ENCODE measurements at places on chromosomes 7 and 10. TPM values are rescaled to one million over a fixed set of nuclear protein-coding genes. Genes with fewer than 3 reads are reported as not detected.

DNA sequence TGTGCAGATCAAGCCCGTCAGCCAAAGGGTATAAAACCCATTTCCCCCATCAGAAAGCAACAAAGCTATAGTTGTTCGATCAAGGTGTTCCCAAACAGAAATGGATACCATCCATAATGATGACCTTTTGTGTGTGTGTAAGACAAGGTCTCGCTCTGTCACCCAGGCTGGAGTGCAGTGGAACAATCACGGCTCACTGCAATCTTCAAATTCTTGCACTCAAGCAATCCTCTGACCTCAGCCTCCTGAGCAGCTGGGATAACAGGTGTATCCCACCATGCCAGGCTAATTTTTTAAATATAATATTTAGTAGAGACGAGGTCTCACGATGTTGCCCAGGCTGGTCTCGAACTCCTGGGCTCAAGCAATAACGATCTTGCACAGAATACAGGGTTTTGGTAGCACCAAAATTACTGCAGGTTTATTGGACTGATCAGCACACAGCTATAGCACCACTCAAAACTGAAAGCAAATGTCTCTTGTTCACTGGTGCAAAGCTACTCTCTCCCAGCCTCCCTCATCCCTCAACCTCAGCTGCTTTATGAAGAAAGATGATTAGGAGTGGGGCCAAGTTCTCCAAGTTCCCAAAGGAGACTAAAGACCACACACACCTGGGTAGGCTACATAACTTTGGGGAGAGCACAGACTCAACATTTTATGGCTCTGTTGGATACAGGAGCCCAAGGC is 80.5 kb downstream of the ABI1 start:
- no peak for DNase-seq

DNA sequence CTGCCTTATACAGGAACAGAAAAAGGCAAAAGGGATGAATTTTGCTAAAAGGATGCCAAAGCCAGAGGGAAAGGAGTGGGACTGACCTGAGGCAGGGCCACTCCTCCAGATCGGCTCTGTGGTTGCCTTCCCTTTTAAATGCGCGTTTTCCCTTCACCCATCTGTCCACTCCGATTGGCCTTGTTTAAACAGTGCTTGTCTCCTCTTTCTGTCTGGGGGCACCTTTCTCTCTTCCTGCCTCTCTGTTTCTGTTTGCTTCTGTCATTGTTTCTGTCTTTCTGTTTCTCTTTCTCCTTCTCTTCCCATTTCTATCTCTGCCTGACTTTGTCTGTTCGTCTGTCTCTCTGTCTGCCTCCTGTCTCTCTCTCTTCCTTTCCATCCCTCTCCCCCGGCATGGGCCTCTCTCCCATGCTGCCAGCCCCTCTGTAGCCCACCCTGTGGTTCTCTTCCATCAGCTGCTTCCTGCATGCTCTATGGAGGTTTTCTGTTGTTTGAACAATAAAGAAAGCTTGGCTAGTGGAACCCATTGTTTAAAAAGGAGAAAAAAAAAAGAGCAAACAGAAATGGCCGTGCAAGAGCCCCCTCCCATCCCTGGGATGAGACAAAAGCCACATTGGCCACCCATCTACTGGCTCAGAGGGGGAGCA is 29.5 kb upstream of the HSPB1 start:
- DNase-seq: no peak

The MEPCE gene
- total RNA-seq: 40.6 TPM

- DNase-seq: no peak
Observed at GRCh38 chr7:116172353-116172752, 38.0 kb upstream of the TES start.

The ARHGAP22 gene
- 8.2 TPM for total RNA-seq

GRCh38 chr10:88122576-88122975 is 259.2 kb downstream of the PTEN start:
- no peak for DNase-seq

DNA sequence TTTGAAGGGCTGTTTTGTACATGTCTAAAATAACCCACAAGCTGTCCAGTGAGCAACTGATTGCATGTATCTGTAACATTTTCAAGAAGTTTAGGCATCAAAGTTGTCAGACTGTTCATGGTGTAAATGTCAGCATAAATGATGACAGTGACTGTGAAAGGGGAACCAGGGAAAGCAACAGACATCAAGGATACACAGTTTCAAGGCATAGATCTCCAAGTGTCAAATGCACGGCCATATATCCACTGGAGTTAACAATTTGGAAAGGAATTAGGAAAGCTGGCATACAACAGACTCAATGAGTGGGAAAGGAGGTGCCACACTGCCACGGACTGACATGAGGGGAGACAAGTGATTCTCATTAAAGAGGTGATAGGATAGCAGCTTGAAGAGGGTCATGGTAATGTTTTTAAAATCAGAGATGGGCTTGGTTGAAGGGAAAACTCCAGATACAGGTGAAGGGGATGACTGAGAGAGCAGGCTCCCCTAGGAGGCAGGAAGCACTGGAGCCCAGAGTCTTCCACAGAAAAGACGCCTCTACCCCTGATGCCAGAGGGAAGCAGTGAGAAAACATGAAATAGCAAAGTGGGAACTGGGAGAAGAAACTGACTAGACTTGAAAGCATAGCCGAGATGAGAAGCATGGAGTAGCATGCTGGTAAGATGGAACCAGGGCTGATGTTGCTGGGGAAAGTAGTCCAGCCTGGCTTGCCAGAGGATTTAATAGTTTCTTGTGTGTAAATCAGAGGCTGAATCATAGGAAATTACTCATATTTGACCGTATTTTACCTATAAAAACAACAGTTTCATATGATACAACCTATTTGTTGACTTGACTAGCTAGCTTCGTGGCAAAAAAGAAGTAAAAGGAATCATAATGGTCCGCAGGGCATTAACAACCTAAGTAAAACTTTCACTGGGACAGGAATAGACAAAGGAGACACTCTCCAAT is 18.6 kb downstream of the NSMCE4A start:
- DNase-seq: no peak

The PLAC9 gene
- 66.2 TPM for total RNA-seq

GRCh38 chr10:84902553-84902952 is 574.2 kb downstream of the CCSER2 start:
- DNase-seq: no peak

DNA sequence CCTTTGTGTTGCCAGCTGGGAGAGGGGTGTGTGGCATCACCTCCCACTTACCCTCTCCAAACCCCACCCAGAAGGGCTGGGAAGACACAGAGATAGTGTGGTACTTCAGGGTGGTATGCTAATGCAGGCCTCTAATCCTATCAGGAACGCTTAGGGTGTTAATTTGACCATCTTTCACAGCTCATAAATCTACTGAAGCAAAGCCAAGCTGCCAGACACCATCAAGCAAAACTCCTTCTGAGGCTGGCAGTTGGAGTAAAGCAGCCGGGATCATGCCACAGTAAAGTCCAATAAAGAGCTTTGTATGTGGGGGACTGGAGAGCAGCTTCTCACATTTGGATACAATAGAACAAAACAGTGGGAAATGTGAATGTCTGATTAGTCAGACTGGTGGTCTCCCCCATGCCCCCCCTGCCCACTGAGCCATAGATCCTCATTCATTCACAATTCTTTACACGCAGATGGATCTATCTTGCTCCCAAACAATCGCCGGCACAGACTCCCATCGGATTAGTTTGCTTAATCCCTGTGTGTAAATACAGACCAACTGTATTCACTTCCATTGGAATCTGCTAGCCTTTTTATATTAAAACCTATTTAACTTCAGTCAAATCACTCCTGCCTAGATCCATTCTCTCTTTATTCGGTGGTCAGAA is 29.6 kb downstream of the FGFBP3 start:
- no peak for DNase-seq
